ENCODE measurements at places on chromosomes 13 and 19. TPM values are rescaled to one million over a fixed set of nuclear protein-coding genes. Genes with fewer than 3 reads are reported as not detected.

The ZNF320 gene
- 17.1 TPM for total RNA-seq

The EID2 gene
- 5.1 TPM for total RNA-seq

The CCDC8 gene
- total RNA-seq: 27.2 TPM

The WDR62 gene
- 0.72 TPM for total RNA-seq

The IZUMO4 gene
- total RNA-seq: 2.6 TPM

The AKT1S1 gene
- total RNA-seq: 5.3 TPM

The MAMSTR gene
- 0.48 TPM for total RNA-seq

The GFY gene
- total RNA-seq: not detected
